ENCODE measurements at places on chromosomes 1 and 21.

GRCh38 chr1:112706505-112707220 is at the start of gene RHOC:
RHOC (minus strand) TSS chr1:112707127; CDS start chr1:112703799, 3,328 bp downstream.
- no peak for DNase-seq

GRCh38 chr1:165914136-165914798 is 86.9 kb downstream of the UCK2 start:
- DNase-seq, result peak; percentile 51

GRCh38 chr1:107724648-107725047 is 240.3 kb downstream of the VAV3 start:
- no peak for DNase-seq

DNA sequence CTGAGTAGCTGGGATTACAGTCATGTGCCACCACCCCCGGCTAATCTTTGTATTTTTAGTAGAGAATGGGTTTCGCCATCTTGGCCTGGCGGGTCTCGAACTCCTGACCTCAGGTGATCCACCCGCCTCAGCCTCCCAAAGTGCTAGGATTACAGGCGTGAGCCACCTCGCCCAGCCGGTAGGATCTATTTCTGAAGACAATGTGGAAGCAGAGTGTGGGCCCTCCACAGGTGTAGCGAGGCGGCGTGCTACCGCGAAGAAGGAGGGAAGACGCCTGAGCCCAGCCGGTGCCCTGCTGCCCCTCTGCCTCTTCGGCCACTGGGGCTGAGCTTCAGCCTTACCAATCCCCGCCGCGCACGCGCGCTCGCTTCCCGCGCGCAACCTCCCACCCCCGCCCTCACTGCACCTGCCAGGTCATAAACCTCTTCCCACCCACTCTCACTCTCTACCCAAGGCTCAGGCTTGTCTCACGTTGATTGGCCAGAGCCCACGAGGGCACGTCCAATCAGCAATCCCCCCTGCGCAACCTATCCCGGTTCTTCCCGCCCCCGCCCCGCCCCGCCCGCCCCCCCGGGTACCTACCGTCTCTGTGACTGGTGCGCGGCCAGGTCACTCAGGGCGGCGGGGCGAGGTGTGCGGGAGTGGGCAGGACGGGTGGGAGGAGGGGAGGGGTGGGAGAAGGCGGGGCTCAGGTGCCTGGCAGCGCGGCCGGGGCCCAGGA is 409 bp upstream of the HOOK1 start:
- DNase-seq, result peak; percentile 86

- no peak for DNase-seq
Measured at GRCh38 chr1:55441489-55441888, 226.3 kb upstream of the USP24 start.

- DNase-seq, result no peak
Measured at GRCh38 chr21:44654576-44655175, at the start of gene KRTAP12-4. KRTAP12-4 (minus strand) TSS chr21:44654659; CDS start chr21:44654614, 45 bp downstream.

- DNase-seq, result no peak
Measured at GRCh38 chr1:31412732-31413404, at the start of gene SERINC2. SERINC2 (plus strand) TSS chr1:31413213; CDS start chr1:31413266, 53 bp downstream.

- DNase-seq, result no peak
Measured at GRCh38 chr21:14836950-14837349, 227.8 kb downstream of the NRIP1 start.

DNA sequence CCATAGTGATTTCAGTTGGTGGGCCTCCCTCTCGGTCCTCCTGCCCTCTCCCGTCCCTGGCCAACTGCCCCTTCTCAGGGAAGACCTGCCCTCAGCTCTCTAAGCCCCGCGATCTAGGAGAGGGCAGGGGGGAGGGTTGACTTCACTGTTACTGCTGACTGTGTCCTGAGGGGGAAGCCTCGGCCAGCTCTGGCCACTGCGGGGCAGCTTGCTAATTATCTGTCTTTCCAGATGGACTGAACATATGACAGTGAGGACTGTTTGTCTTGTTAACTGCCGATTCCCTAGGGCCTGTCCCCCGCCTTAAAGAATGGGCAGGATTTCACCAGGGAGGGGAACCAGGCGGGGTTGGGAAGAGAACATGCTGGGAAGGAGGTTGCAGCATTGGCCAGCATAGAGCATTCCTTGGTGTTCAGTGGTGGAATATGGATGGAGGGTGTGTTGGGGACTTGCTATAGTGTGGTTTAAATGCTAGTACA is 22.9 kb downstream of the NIPAL3 start:
- DNase-seq, result no peak

DNA sequence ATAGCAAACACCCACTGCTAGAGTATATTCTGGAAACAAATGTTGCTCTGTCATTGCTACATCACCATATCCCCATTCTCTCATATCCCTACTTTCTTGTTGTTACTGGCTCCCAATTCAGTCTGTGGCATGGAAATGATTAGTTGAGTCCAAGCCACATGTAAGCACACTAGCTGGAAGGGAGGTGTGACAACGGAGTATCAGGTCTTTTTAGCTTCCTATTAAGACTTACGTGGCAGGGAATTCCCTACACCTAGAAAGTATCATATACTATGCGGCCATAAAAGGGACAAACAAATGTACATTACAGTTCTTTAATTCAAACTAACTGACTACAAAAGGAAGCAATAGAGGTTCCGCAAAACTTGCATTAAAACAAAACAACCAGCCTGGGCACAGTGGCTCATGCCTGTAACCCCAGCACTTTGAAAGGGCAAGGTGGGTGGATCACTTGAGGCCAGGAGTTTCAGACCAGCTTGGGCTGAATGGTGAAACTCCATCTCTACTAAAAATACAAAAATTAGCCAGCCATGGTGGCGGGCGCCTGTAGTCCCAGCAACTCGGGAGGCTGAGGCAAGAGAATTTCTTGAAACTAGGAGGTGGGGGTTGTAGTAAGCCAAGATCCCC is 48.6 kb downstream of the INTS7 start:
- no peak for DNase-seq

- no peak for DNase-seq
Measured at GRCh38 chr1:43069461-43070050, 102.5 kb downstream of the EBNA1BP2 start.

DNA sequence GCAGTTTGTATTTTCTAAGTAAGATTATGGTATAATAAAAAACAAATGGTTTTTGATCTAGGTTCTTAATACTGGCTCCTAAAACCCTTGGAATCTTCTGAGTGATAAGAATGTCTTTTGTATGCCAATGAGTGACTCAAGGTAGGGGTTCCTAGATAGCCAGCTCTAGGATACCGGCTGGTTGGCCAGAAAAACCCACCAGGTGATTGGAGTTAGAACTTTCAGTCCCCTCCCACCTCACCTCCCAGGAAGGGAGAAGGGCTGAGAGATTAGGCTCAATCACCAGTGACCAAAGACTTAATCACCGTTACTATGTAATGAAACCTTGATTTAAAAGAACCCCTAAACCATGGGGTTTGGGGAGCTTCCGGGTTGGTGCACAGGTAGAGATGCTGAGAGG is 8.7 kb upstream of the BRDT start:
- DNase-seq, result no peak

DNA sequence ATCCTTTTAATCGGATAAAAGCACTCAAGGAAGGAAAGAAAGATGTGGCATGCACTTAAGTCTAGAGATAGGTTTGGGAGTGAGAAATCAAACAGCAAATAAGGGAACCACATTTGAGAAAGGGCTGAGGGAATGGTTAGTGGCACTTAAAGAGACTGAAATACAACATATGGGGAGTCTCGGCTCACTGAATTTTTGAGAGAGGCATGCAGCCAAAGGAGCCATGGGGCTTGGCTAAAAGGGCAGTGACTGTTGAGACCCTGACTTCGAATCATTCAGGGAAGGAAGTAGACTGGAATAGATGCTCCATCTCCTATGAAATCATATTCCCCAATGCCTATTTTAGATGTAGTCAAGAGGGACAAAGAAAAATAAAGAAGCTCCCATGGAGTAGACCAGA is 58.3 kb upstream of the HAO2 start:
- no peak for DNase-seq
